ENCODE measurements at places on chromosomes 6 and 20.

DNA sequence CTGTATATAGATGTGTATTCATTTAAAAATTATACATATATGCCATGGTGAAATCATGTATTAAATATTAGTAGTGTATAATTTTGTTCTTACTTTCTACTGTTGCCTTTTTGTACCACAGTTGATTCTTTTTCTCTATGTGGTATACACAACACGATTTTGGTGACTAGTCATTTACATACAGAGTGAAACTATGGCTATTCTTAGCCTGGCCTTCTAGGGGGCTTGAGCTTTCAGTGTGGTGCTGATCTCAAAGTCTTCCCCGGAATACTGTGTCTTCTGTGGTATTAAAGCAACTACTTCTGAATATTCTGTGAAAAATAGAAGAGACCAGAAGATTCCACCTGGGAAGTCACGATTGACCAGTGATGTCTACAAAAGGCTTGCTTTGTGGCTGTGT, 301.9 kb downstream of the UTRN start:
- no peak for DNase-seq

GRCh38 chr6:72262254-72262653, 359.6 kb upstream of the KCNQ5 start:
- DNase-seq, result no peak

DNA sequence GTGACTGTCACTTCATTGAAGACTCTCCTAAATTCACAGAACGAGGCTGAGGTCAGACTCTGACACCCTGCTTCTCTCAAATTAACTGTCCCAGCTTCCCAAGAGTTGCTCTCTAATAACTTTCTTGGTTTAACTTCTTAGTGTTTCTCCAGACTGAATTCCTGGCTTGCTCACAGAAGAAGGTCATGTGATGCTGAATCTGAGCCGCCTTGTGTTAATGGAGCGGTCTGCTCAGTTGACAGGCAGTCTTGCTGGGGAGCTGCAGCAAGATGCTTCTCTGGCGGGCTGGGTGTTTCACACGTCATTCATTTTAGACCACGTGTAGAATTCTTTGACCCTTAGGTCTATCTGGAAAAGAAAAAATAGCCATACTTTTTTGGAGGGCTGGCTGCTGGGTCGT, 107.3 kb downstream of the FOXO3 start:
- no peak for DNase-seq

DNA sequence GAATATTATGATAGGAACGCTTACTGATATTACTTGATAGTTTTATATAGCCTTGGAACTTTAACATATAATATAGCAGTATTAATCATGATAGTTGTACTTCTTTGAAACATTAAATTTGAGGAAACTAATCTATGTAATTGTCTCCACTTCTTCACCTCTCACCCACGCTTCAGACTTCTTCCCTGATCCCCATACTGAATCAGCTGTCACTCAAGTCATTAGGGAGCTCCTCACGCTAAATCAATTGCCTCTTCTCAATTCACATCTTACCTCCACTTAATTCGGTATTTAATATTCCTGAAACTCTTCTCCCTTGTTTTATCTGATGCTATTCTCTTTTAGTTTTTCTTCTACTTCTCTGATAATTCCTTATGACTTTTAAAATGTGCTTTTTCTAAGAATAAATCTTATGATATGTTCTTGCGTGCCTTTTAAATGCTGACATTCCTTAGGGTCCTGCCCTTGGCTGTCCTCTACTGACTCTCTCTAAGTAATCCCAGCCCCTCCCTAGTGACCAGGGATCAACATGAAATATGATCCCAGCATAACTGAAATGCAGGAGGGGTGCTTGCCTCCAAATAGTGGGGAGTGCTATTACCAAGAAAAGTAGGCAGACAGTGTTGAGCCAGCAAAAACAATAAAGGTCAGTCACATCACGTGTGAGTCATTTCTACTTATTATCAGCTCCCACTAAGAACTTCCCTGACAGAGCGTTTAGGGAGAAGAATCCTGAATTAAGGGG, 9.9 kb downstream of the ANKRD66 start:
- DNase-seq, result no peak

- DNase-seq, result no peak
Observed at GRCh38 chr6:152750694-152751093, at the start of gene VIP. TSS of gene VIP (plus strand) at chr6:152750797. CDS start at chr6:152752178, 1,381 bp downstream.

DNA sequence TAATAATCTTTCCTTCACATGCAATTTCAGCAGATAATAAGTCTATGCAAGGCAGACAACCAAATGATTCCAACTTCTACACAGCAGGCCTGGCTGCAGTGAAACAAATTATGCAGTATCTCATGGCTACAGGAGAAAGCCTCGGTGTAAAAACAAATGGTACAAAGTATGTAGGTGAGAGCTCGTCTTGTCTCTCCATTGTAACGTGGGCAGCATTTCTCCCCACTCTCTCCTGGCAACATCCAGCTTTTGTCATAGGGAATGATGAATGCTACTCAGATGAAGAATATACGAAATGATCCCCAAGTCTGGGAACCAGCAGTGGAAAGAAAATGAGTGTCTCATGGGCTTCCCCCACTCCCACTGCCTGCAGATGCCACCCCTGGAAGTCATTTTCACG, 32.4 kb downstream of the FYN start:
- DNase-seq, result no peak

- no peak for DNase-seq
Observed at GRCh38 chr6:12170351-12171092, 119.6 kb upstream of the EDN1 start.

- DNase-seq, result no peak
Observed at GRCh38 chr6:157821342-157822033, 1.6 kb upstream of the SNX9 start.

- no peak for DNase-seq
Observed at GRCh38 chr6:117451671-117452070, 25.9 kb upstream of the ROS1 start.

DNA sequence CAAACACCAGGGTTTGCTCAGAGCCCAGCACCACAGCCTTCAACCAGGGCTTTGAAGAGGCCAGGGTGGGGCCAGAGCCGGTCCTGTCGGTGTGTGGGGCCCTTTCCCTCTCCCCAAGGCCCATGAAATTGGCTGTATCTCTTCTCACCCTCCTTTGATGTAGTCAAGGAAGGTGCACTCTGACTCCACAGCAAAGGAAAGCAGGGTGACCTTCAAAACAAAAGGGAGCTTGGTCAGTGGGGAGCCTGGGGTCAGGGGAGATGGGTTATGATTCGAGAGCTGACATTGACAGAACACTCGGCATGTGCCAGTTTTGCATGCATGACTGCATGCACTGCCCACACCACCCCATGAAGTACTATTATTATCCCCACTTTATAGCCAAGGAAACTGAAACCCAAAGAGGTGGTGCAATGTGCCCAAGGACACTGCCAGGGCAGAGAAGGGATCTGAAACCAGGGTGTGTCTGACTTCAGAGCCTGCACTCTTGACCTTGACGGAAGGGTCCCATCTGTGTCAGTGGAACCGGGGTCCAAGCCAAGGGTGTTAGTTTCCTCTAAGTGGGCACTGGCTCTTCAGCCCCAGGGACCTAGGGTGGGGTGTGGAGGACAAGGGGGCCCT, 55.4 kb downstream of the RAB44 start:
- no peak for DNase-seq

DNA sequence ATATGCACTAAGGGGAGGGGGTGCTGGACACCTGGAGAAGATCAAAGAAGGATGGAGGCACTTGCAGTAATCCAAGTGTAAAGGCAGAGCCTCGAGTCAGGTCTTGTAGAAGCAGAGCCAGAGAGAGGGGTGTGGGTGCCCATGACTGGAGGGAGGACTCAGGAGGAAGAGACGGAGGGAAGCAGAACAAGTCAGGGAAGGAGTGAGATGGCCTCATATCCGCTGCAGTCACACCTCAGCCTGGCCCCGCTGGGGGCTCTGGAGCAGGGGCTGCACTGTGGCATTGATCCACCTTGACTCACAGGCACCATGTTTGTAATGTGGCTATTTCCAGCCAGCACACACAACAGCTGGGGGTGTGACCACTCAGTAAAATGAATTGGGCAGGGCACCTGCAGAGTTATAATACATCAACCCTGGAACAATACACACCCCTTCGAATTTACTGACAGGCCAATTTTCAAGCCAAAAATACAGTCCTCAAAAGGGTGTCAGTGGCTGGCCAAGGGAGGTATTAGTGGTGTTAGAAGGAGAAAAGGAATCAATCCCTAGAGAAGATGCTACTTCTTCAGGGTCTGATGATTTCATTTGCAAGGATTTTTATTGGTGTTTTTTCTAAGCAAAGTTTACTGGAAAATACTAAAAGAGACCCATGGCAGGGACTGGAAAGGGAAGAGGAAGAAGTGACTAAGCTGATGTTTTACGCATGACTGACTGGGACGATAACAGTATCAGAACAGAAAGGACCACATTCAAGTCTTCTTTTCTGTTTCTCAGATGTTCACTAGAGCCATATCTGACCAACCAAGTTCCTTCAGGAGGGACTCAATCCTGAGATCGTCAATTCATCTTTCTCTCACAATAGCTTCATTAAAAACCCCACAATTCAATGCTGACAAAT, 18.9 kb upstream of the NXT1 start:
- DNase-seq, result no peak

DNA sequence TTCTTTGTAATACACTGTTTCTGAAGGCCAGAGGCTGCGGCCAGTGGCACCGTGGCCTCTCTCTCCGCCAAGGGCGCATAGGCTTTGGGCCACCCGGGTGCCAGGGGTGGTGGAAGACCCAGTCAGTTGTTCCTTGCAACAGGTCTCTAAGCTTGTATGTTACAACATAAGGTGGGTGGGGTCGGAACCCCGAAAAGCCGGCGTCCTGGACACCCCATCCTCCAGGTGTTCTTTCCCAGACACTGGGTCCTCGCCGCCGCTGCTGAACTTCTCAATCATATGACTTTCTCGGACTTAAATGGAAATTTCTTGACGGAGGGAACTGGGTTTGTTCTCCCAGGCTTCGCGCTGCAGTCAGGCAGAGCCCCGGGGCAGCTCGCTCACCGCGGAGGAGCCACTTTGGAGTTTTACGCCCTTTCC, 983 bp upstream of the KCNQ5 start:
- no peak for DNase-seq

- DNase-seq, result peak; percentile 29
Observed at GRCh38 chr6:150667977-150668716, 68.5 kb downstream of the PLEKHG1 start.

DNA sequence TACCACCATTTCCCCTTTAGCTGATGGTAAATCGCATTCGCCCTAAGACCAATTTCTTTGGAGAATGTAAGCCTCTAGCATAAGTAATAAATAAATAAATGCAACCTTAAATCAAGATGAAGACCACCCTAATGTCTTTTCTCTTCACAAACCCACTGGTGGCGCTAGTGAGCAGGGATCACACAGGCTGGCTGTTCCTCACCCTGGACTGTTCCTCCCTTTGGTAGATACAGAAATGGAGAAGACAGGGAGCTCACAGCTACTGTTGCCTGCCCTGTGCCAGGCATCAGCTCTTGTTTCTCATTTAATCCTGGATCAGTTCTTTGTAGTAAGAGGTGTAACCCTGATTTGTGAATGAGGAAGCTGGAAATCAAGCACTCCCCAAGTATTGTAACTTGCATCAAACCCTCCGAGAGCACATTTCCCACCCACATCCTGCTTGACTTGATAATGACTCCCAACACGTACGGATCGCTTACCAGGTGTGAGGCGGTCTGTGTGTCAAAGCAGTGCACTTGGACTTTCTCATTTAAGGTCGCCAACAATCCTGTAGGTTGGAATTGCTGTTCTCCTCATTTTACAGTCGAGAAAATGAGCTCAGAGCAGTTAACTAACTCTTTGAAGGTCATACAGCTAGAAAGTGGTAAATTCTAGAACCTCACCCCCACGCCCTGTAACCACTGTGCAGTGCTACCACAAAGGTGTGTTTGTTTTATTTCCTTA, 236.1 kb downstream of the TSHZ2 start:
- DNase-seq, result no peak

GRCh38 chr6:127026247-127026646, 92.2 kb upstream of the RSPO3 start:
- DNase-seq, result no peak

DNA sequence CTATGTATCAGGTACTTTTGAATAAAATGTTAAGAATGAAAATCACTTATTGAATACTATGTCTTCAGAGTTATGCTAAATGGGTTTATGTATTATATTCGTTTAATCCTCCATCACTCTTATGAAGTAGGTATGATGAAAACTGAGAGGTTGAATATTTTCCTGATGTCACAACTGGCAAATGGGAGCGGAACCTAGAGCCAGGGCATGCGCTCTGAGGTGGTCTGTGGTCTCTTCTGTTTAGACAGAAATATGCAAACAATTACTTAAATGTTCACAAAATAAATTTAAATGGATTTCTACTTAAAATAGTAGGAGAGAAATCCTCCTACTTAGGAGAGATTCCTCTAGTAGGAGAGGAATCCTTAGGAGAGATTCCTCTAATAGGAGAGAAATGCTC, 21.3 kb upstream of the UTRN start:
- DNase-seq, result no peak

DNA sequence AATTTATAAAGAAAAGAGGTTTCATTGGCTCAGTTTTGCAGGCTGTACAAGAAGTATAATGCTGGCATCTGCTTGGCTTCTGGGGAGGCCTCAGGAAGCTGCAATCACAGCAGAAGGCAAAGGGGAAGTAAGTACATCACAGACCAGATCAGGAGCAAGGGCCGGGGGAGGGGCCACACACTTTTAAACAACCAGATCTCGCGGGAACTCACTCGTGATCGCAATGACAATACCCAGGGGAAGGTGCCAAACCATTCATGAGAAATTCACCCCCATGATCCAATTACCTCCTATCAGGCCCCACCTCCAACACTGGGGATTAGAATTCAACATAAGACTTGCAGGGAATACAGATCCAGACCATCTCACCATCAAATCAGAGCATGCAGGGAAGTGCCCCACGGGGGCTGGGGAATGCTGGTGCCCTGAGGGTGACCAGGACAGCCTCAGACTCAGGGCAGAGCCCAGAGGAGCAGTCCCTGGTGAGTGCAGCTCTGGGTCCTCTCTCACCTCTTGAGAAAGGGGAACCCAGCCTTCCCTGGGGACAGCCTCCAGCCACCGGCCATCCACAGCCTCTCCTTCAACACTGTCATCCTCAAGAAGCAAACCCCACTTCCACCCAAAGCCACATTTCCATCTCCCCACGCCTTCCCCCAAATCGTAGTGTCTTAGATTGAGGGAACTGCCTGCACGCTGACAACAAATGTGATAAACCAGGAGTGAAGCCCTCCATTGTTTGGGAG, 80.7 kb downstream of the ANKRD60 start:
- DNase-seq, result no peak

- DNase-seq, result peak; percentile 20
Observed at GRCh38 chr20:50585678-50586077, 75.5 kb downstream of the PTPN1 start.

- no peak for DNase-seq
Observed at GRCh38 chr20:62889411-62889810, 27.8 kb upstream of the TCFL5 start.

GRCh38 chr6:94801344-94801743, 776.0 kb upstream of the MANEA start:
- DNase-seq, result no peak

- DNase-seq, result no peak
Observed at GRCh38 chr6:17707371-17707651, 586 bp upstream of the NUP153 start.

- no peak for DNase-seq
Observed at GRCh38 chr6:68082086-68082485, 553.0 kb upstream of the ADGRB3 start.
